ENCODE measurements at places on chromosomes 3 and 15.

- no peak for DNase-seq
These were observed 32.9 kb downstream of the B3GNT5 start for GRCh38 chr3:183285828-183286457.

DNA sequence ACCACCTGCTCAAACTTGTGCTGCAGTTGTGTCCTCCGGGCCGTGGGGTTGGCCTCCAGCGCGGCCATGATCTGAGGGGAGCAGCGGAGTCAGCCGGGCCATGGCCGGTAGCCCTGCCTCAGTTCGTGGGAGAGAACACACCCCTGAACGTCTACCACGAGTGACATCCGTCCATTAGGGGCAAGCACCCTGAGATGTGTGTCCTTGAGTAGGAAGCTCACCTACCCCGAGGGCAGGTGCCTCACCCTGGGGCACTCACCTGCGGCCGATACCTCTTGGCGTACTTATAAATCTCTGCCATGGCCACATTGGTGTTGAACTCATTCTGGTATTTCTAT, 13.4 kb downstream of the H1-8 start:
- no peak for DNase-seq

DNA sequence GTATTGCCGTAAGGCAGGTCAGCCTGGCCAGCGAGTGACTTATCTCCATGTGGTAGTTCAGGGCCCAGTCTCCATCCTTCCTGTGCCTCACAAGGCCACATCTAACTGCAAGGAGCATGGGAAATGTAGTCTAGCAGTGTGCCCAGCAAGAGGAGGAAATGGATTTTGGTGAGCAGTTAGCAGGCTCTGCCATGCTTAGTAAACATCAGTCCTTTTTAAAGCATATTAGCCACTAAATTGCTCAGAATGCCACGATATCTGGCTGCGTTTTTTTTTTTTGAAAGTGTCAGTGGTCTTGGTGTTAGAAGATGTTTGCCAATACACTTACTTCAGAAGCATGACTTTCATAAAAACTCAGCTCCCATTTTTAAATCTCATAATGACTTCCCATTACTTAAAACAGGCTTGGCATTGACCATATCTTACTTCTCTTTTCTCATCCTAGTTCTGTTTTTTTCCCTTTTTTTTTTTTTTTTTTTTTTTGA, 470.2 kb upstream of the TPRG1 start:
- DNase-seq: no peak

DNA sequence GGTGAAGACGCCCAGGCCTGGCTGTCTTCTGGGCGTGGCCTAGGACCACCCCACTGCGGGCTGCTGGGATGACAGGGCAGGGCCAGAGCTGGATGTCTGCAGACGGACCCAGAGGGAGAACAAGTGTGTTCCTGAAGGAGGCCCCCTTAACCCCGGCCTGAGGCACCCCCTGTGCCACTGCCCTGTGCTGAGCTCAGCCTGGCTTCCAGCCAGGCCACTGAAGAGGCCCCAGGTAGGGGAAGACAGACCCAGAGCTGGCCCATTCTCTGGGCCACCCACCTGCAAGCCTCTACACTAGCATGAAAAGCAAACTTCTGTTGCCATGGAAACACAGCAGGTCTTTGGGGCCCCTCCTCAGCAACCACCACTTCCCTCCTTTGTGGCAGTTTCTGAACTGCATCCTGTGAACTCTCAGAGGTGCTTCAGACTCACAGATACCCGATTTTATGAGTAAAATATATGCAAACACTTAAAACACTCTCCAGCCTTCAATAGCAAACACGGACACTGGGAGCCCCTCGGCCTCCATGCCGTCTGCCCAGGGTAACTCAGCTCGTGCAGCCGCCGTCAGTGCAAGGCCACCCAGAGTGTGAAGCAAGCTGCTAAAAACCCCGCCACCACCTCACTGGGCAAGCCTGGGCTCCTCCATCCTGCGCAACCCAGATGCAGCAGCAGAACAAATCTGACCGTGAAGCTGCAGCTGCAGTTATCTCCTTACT, 42.5 kb downstream of the CMTM6 start:
- DNase-seq: no peak

DNA sequence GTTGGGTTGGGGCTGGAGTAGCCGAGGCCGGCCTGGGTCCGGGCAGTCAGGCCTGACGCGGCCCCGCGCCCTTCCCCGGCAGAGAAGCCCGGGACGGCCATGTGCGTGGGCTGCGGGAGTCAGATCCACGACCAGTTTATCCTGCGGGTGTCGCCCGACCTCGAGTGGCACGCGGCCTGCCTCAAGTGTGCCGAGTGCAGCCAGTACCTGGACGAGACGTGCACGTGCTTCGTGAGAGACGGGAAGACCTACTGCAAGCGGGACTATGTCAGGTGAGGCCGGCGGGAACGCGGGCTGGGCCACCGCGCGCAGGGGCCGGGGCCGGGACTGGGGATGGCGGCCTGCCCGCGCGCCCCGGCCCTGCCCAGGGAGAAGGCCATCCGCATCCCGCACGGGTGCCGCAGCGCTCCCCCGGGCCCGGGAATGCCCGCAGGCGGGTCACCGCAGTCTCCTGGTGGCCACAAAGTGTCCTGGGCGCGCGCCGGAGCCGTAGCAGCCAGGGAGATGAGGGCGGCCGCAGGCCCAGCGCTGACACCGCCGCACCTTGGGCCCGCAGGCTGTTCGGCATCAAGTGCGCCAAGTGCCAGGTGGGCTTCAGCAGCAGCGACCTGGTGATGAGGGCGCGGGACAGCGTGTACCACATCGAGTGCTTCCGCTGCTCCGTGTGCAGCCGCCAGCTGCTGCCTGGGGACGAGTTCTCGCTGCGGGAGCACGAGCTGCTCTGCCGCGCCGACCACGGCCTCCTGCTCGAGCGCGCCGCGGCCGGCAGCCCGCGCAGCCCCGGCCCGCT, 1.3 kb downstream of the ISL2 start:
- peak; percentile 81 for DNase-seq

Measured in NCI-H526 (cell line).